ENCODE measurements at places on chromosomes 7 and 10.

DNA sequence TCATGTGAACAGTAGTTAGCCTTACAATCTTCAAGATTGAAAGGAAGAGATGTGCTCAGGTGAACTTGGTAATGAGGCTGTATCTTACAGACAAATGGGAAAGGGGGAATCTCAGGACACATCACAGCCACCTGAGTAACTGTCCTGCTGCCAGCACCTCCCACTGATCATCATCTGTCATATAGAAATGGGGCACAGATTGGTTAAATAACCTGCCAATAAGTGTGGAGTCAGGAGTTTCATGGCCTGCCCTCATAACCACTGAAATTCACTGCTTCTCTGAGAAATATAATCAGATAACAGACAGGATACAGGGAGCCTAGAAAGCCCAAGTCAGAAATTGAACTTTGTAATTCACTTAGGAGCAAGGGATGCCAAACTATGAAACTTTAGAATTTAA is 64.9 kb upstream of the TAS2R16 start:
- no peak for DNase-seq

- peak; percentile 8 for DNase-seq
Observed at GRCh38 chr7:70097645-70098044, 499.4 kb downstream of the AUTS2 start.

DNA sequence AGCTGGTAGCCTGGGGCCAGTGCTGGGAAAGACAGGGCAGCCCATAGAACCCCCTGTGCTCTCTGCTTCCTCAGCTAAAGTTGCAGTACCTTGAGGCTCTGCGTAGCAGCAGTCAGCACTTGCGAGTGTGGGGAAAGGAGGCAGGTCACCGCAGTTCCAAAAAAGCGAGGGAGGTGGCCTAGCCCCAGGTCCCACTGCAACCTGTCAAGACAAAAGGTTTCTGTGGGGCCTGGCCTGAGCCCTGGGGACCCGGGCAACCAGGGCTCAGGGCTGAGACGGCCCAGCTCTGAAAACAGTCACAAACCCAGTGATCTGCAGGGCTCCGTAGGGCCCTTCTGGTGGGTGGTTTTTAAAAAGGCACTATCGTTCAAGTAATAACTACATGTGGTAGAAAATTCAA is 19.5 kb downstream of the RRP12 start:
- no peak for DNase-seq

- no peak for DNase-seq
Observed at GRCh38 chr7:20019757-20020432, 197.3 kb downstream of the MACC1 start.

- no peak for DNase-seq
Observed at GRCh38 chr7:118995350-118995749, 770.8 kb downstream of the ANKRD7 start.

DNA sequence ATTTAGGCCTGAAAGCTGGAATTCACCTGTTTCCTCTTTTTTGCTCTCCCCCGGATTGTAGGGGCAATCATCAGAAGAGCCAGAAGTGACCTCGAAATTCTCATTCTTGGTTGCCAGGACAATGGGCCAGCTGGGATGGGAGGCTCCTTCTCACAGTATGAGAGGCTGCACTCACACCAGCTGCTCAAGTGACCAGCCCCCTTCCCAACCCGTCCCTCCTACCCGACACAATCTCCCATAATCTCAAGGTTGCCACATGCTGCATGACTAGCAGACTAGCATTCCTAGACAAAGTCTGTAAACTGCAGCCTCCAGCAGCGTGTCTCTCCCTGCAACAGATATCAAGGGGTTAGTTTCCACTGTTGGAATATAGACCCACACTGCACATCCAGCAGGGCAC is 110.3 kb downstream of the C1GALT1 start:
- no peak for DNase-seq

DNA sequence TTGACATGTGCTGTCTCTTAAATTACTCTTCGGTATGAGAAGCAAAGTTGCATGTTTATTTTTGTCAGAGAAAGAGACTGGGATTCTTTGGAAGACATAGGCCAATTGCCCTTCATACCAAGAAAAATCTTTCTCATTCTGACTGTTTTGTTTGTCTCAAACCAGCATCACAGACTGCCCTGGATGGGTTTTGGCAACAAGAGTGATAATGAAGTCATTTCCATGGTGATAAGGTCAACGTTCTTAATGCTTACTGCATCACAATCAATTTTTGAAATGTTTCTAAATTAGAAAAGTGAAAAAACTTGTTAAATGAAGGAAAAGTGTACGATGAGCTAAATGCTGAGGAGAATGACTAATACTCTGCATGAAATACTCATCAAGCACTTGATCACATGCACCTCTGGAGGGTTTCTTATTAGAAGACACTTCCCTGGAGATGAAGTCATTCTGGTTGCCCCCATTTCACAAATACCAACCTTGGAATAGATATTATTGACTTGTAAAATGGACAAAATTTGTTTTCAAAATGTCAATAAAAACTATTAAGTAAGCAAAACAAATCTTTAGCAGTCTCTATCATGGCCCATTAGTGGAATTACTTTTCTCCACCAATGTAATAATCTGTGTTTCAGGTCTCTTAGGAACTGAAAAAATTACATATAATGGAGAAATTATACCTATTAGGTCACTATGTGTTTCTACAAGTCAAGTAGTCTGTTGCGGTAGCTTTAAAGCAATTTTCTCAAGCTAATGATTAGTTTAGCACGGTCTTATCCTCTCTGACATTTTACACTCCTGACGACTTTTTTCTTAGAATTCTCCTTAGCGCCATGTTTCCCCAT is 19.9 kb upstream of the SEC61G start:
- DNase-seq = no peak

GRCh38 chr10:48943096-48943495 is 3.5 kb upstream of the LRRC18 start:
- no peak for DNase-seq

- DNase-seq = no peak
Observed at GRCh38 chr10:86536294-86536861, 14.8 kb upstream of the WAPL start.

DNA sequence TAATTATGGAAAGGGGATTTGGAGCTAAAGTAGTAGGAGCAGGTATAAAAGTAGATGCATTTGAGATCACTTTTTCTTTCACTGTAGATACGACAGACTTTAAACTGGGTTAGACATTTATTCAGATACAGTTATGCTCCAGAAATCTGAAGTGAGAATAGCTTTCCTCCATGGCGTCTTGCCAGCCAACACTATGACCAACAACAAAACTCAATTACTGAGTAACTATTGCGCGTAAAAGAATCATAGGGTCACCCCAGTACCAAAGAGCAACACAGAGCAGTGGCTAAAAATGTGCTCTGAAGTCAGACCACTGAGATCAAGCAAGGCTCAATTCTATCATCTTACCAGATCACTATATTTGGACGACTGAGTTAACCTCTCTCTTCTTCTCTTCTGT is 262.5 kb upstream of the SORCS1 start:
- no peak for DNase-seq

DNA sequence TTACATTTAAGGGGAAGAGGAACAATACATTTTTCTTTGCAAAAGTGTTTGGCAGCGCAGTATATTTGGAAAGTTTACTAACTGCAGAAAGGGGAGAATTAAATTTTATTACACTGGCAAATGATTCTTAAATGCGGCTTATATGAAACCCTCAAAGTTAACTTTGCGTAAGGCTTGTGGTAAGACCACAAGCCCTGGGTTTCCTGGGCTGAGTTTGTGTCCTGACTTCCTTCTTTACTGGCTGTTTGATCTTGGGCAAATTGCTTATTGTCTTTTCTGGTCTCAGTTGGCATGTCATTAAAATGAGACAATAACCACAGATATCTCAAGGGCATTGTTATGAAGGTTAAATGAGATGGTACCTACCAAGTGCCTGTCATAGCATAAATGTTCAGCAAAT is 106.8 kb downstream of the GLRX3 start:
- no peak for DNase-seq

DNA sequence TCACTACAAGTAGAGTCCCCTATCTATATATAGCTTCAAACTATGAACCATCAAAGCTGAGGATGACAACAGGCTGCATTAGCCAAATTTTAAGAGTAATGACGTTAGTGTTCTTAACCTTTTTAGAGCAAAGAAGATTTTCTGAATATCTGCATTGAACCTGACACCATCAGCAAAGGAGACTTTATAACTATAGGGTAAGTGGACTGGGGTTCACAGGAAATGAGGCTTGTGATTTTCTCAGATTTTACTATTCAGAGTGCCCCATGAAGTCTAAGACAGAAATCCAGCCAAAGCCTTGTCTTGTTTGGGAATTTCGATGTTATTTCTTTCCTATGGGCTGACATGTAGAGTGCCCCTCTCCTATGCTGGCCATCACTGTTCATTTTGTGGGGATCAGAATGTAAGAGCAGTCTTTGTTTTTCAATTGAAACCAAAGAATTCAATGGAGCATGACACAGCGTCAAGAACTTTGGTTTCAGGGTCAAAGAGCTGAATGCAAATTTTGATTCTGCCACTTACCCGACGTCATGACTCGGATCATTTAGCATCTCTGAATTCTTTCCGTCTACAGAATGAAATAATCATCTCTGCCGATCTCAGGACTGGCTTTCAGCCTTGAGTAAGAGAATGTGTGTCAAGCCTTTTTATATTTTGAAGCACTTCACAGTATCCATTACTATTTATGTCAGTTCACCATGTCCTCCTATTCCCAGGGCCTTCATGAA is 52.7 kb downstream of the DENND11 start:
- DNase-seq = no peak

- peak; percentile 13 for DNase-seq
Observed at GRCh38 chr7:42876182-42877068, 35.4 kb downstream of the C7orf25 start.

GRCh38 chr10:9166770-9167169 is 1112.3 kb downstream of the GATA3 start:
- DNase-seq = no peak

GRCh38 chr7:77707504-77707992 is 11.3 kb downstream of the RSBN1L start:
- DNase-seq = no peak

- DNase-seq = no peak
Observed at GRCh38 chr10:110016039-110016438, 8.3 kb downstream of the ADD3 start.

DNA sequence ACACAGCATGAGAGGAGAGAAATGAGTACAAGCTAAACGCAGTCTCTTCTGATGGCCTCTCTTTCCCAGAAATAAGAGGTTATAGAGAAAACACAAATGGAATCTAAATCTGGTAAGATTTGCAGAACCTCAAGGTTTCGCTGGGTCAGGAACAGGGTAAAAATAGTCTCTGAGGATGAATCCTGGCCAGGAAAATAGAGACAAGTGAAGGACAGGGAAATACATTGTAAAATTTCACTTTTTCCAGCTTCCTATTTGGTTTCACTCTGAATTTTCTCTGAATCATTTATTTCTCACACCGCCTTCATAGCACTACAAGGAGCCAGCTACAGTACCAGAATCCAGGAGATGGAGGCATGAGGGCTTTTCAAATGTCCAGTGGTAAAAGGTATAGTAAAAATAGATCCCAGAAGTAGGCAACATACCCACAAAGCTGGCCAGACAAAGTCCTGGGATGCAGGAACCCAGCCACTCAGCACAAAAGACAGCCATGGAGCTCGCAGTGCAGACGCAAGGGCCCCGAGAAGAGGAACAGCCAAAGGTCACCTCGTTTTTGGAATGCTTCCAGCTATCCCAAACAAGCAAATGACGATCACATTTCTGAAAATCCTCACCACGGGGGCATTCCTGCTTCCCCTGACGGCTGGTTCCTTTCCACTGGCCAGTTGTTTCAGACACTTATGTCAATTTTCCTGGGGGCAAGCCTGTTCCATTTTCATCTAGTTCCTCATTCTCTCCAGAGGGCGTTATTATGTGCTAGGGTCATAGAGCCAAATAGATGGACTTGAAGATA is 21.5 kb upstream of the IKZF1 start:
- DNase-seq = no peak

GRCh38 chr10:124741922-124742412 is 2.2 kb downstream of the FAM53B start:
- no peak for DNase-seq

- DNase-seq = no peak
Observed at GRCh38 chr7:30549931-30550493, 44.7 kb upstream of the GARS1 start.

- DNase-seq = no peak
Observed at GRCh38 chr7:144780071-144780608, 55.7 kb downstream of the TPK1 start.

DNA sequence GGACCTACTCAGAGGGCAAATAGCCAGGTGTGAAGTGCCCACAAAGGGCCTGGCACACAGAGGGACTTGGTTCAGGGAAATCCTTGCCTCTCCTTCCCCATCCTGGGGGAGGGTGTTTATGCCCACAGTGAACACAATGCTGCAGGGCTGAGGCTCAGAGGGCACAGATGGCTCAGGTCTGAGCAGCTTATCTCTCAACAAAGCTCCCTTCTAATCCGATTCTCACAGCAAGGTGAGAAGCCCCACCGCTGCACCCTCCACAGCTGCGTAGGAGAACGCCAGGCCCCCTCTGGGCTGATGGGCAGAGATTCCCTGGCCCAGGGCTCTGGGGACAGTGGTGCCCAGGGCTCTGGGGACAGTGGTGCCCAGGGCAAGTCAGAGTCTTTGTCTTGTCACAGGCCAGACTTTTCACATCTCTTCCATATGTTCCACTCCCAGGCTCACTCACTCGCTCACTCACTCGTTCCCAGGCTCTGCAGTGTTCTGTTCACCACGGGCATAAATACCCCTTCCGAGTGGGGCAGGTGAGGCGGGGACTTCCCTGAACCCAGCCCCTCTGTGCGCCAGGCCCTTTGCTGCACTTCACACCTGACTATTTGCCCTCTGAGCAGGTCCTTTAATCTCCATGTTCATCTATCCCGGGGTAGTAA is 8.7 kb upstream of the CDHR1 start:
- DNase-seq = no peak

GRCh38 chr7:1377111-1377909 is 82.0 kb downstream of the MICALL2 start:
- no peak for DNase-seq

DNA sequence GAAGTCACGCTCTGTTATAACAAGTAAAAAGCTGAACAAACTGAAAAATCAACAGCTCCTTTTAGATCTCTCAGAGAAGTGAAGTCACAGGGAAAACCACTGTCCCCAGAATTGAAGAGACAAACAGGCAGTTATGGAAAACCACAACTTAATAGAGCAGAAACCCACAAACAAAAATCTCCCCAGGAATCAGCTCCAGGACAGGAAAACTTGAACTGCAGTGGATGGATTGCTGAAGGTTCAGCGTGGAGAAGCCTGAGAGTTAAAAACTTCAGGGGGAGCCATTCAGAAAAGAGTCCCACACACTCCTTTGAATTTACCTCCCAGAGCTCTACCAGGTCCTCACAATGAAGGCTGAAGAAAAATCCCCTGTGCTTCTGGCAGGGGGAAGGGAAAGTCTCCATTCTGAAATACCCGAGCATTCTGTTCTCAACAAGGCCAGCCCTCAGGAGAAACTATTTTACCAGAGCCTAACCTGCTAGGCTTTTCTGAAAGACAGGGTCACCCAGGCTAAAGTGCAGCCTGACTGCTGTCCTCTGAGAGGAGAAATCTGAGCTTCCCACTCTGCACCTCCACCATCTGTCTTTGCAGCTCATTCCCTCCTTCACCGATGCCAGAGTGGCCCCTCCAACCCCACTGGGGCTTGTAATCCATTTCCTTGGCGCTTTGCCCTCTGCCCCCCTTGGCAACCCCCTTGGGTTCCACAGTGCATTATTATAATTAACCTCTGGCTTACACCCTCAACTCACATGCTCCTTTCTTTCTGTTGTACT is 65.0 kb upstream of the CCNY start:
- DNase-seq = peak; percentile 80

- DNase-seq = no peak
Observed at GRCh38 chr7:69399401-69399800, 198.9 kb upstream of the AUTS2 start.

All from NCI-H1436 (cell line).